GM12864 (cell line): ENCODE measurements at places on chromosomes 4 and X.

DNA sequence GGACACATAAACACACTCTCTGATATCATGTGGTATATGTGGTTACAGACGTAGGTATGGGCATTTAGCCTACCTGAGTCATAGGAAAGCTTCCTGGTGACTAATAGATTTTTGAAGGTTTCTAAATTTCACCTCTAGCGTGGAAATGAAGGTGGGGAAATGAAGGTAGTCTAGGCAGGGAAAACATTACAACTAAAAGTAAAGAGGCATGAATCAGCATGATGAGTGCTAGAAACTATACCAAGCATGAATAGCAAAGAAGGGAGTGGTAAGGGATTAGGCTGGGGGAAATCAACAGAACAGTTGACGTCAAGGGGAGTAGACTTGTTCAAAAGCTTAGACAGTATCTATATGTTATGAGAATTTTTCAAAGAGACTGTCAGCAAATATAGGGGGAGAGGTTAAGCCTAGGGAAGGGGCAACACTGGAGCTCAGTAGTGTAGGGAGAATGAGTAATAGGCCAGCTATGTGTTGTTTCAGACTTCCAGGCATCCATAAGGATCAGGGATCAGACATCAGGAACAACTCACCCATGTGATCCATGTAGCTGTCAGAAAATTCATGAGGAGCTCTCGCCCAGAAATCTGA, 279.3 kb upstream of the DIPK2B start:
- no peak for DNase-seq

DNA sequence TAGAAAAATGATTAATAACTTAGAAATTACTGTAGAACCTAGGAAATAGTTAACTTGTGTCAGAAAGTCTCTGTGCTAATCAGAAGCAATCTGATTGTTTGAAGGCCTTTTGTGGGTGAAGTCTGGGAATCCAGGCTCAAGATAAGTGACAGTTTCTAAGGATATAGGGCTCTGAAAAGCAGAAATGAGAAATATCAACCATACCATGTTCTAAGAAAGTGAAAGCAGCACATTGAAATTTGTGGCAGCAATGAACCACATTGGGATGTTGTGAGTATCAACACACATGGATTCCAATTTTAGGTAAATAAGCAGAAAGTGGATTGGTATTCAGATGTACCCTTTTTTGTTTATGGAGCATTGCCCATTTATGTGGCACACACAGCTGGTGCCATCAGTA, 464.6 kb downstream of the IL15 start:
- no peak for DNase-seq

DNA sequence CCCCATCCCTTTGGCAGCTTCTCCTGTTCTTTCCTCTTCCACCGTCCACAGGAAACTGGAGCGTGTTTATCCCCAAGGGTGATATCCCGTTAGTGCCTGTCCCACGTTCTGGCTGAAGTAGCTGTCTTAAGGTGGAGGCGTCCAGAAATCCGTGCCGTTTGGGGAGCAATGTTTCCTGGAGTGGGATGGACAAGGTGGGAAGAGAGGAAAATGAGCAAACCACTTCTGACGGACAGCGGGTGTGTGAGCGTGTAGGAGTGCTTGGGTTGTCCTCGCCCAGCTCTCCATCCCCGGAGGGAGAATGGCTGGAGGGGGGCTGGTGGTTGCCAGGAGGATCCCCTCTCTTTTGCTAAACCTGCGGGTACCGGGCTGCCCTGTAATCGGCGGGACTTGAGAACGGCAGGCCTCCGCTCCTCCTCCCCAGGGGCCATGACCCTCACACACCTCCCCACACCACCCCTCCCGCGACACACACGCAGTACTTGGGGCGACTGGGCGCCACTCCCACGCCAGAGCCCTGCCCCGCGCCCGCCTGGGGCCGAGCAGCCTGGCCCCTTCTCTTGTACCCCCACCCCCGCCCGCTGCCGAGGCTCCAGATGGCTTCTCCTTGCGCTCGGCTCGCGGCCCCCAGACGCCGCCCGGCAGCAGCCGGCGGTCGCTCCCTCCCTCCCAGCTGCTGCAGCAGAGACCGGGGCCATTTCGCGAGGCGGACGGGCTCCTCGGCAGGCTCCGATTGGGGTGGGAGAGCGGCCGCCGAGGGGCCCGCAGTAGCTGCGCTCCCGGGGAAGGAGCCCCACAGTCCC, 13.9 kb upstream of the PRDM8 start:
- no peak for DNase-seq

DNA sequence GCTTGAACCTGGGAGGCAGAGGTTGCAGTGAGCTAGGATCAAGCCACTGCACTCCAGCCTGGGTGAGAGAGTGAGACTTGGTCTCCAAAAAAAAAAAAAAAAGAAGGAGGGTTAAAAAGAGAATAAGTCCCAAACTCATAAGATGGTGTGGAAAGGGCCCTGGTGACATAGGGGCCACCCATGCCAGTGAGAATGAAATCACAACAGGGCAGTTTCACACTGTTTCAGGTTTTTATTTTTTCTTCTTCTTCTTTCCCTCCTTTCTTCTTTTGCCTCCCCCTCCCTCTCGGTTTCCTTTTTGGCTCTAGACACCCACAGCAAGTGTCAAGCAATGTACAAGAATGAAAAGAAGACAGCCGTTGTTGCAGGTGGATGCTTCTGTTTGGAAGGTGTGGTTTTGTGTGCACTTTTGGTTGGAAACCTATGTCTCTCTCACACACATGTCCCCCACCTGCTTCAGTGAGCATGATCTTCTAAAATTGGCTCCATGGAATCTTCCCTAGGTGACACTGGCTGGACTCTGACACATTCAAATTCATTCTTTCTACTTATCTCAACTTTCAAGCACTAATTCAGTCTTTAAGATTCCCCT, 14.4 kb upstream of the TLR8 start:
- DNase-seq, result peak; percentile 71

- DNase-seq, result no peak
Observed at GRCh38 chr4:139606103-139606502, 50.1 kb upstream of the SETD7 start.

- no peak for DNase-seq
Observed at GRCh38 chrX:100316987-100317386, 93.1 kb downstream of the PCDH19 start.
